Suppressor macrophage (primary cell): ENCODE measurements at places on chromosomes 5 and 9.
A peak's percentile ranks its signal among the peaks of the same experiment; 100 is the strongest.

GRCh38 chr9:85569988-85570387 is 171.8 kb downstream of the AGTPBP1 start:
- no peak for DNase-seq

DNA sequence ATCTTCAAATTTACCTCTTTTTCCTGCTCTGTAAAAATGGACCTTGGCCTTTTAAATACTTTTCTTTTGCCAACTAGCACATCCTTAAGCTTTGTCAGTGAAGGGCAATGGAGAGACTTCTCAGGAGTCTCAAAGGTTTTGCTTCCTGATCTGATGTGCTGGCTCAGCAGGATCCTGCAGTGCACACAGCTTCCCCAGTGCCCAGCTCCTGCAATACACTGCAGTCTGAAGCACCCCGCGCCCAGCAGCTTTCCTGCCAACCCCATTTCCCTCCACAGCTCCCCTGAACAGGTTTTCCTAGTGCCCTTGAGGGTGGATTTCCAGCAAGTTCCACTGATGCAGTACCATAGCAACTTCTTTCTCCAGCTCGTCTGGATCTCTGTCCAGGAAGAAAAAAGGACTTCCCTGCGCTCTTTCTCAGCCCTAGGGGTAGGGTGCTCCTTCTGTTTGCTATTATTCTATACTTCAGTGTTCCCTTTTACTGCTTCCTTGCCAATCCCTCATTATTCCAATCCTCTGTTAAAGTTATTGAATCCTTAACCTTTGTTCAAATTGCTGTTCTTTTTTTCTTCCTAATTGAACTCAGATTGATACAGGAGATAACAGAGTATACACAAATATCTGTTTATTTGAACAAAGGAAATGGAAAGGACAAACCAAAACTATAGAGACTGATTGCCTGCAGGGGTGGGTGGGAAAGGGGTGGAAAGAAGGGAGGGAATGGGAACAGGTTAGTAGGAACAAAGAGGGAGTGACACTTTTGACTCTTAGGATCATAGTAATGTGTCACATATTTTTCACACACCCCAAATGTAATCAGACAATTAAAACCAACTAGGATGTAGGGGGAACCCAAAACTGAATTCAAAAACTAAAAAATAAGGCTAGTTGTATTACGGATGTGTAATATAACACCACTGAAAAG is 8.5 kb downstream of the SNAPC3 start:
- peak; percentile 63 for DNase-seq

- peak; percentile 17 for DNase-seq
Observed at GRCh38 chr9:89008744-89009545, 17.7 kb downstream of the S1PR3 start.

- no peak for DNase-seq
Observed at GRCh38 chr5:42131081-42131480, 206.0 kb downstream of the FBXO4 start.

DNA sequence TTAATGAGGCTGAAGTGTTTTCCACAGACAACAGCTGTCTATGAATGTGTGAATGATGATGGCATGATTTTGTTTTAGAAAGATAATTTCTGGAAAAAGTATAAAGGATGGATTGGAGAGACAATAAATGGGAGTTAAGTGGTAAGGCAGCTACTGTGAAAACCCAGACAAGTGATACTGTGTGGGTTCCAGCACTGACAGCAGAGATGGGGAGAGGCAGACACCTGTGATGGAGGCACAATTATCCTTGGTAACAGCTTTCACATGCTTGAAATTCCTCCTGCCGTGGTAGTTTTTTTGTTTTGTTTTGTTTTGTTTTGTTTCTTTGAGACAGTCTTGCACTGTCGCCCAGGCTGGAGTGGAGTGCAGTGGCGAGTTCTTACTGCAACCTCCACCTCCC is 189.3 kb downstream of the DEPDC1B start:
- no peak for DNase-seq

DNA sequence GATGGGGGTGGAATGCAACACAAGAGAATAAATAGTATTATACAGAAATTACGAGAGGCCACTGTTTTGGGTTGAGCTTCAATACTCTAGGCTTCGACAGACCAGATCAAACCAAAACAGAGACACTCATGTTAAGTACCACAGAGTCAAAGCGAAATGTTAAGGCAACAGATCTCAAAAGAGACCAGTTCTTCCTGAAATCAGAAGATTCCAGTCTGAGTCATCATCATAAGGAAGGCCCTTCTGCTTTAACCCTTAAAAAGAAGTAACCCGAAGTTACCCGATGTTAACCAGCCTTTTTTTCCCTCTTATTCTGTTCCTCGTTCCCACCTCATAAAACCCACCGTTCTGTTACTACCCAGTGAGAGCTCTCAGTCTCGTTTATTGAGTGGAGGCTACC is 75.9 kb downstream of the SFXN1 start:
- peak; percentile 19 for DNase-seq

GRCh38 chr9:91741522-91741921 is 208.5 kb downstream of the ROR2 start:
- DNase-seq: no peak

- no peak for DNase-seq
Observed at GRCh38 chr5:179287071-179287470, 58.2 kb downstream of the ADAMTS2 start.

DNA sequence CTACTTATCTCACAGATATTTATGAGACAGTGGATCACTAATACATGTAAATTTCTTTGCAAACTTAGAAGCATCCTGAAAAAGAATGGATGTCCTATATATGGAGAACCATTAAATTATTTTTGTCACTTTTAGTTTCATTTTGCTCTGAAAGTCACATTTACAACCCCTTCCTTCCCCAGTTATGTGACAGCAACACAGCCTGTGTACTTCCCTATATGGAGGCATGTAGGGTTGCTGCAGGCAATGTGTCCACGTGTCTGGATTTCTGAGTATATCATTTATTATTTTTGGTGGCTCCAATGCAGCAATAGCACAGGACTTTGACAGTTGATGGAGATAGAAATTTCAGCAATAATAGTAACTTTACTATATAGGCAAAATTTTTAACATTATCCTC is 156.4 kb downstream of the ST8SIA4 start:
- peak; percentile 85 for DNase-seq

DNA sequence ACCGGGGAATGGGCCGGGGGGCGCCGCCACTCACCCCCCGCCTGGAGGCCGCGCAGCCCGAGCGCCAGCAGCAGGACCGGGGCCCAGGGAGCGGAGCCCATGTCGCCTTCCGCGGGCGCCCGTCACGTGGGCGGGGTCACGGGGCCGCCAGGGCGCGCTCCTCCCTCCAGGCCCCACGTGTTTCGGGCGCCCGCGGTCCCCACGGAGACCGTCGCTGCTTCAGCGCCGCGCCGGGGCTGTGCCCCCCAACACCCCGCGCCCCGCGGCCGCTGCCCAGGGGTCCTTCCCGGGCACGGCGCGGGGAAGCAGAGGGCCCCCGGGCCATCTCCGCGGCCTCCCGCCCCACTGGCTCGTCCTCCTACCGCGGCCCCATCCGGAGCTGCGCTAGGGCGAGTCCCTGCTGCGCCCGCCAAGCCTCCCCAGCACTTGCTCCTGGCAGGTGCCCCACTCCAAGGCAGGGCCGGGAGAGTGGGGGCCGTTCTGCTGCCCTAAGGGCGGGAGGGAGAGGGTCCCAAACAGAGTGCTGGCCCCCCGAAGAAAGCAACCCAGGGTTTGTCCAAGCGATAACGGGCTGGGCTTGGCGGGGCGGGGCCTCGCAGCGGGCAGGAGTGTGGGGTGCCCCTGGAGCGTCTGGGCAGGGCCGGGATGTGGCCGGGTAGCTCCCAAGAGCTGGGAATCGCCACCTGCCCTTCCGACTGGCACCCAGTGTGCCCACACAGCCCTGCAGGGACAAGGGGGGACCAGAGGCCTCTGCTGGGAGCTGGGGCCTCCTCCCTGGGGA is at the start of gene DPP7:
DPP7 (minus strand) TSS at position 121 of the 781 bp plus-strand sequence; CDS start at position 101, 20 bp downstream.
- DNase-seq: peak; percentile 83

DNA sequence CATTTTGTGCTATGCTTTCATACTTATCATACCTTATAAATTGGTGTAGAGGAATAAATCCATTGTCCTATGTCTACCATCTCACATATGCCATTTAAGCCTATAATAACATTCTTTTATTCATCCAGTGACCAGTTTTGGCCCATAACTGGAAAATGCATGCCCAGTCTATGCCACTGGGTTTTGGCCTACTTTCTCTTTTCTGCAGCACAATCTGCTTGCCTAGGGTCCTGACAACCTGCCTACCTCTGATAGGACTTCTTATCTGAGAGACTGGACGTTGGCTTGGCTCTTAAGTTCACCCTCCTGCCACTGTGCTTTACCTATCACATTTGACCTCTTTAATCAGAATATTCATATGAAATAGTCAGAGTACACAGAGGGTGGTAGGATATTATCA is 103.0 kb downstream of the PRR16 start:
- DNase-seq: no peak

DNA sequence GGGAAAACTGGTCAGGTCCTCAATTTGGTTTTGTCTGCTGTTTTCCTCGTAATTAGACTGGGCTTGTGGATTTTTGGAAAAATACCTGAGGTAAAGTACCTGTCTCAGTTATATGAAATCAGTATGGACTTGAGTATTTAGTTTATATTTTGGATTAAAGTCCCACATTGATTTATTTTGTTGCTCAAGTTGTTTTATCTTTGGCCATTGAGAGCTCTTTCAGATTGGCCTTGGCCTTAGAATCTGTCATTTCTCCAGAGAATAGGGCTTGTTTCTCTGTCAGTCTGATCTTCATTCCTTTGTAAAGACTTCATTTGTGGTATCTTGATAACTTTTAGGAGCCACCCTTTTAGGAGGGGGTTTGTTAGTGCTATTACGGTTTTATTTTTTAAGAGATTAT is 21.2 kb downstream of the UBAP1 start:
- DNase-seq: no peak
